Cerebellar nuclear complex (tissue), 1 donor: ENCODE measurements at places on chromosomes 7 and 10.

DNA sequence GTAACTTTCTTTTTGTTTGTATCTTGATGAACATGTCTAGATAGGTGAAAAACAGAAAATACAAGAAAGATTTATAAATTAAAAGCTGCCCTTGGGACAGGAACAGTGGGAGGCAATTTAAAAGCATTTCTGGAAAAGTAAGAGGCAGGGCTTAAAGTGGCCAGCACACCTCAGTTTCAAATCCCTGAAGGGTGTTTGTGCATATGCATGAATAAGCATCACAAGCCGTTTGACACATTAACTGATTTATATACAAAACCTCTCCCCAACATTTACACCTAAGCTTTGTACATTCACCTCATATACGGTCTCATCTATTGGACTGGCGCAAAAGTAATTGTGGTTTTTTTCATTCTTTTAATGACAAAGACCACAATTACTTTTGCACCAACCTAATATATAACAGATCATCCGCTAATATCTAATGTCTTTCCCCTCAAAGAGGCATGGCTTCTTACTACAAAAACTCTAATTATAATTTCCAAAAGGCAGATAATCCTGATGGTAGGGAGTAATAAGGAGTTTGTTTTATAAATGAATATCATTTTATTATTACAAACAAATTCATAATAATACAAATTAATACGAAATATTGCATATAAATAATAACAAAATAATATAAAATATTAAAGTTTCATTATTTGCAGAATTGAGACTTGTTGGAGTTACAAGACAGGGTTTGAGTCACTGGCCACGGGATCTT lies 48.3 kb downstream of the LRGUK start:
- DNase-seq = no peak

DNA sequence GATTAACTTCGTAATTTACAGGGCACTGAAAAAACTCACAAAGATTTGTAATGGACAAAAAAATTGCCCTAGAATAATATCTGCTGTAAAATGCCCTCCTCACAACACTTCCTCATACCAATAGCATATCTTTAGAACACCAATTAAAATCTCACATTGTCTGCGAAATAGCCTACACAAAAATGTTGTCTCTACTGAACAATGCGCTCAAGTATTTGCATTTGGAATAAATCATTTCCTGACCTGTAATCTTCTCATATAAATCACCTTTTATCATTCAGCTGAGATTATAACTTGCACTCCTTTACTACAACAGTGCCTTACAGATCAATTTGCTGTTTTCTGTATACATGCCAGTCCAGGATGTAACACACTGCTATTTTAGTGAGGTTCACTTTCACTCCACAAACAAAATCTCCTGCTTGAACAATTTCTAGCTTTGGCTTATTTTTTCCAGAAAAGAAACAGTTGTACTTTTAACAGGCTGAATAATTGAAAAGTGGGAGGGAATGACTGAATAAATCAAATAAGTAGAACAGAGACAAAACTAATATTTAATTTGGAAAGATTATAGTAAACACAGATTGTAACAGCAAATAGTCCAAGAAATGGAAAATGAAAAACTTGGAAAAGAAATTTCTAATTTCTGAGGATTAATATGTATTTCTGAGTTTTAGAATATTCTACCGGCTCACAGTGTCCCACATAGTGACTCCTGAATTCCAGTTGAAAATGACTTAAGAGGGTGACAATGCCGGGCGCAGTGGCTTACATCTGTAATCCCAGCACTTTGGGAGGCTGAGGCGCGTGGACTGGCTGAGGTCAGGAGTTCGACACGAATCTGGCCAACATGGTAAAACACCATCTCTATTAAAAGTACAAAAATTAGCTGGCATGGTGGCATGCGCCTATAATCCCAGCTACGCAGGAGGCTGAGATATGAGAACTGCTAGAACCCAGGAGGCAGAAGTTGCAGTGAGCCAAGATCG lies 30.6 kb downstream of the JMJD1C start:
- no peak for DNase-seq

DNA sequence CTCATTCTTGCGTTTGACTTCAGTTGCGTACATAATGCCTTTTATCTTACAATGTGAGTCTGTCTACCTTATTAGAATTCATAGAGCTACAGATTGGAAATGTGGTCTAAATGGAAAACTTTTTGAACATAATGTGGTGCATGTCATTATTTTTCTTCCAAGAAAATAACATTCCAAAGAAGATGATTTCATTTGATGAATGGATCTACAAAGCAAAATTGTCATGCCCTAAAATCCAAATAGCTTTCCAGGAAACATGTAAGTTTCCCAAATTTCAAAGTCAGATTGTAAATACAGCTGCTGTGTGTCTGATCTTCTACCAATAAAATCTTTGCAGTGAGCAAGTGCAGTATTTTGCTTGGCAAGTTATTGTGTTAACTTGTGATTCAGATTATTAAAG lies 101.8 kb upstream of the FZD8 start:
- no peak for DNase-seq

- no peak for DNase-seq
Measured at GRCh38 chr7:150727381-150727780, 9.8 kb upstream of the GIMAP5 start.

DNA sequence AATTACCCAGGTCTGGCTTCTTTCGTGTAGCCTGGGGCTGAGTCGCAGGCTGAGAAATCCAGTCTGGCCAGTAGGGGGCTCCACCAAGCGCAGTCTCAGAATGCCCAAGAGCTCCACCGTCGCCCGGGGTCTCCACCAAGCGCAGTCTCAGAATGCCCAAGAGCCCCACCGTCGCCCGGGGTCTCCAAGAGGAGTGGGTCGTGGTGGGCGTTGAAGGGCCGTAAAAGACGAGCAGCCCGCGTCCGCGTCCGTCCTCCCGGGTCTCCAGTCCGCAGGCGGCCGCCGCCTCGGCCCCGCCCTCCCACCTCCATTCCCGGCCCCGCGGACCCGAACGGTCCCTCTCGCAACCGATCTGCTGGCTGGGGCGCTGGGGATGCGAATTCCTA lies 892 bp upstream of the ZYX start:
- DNase-seq = no peak

DNA sequence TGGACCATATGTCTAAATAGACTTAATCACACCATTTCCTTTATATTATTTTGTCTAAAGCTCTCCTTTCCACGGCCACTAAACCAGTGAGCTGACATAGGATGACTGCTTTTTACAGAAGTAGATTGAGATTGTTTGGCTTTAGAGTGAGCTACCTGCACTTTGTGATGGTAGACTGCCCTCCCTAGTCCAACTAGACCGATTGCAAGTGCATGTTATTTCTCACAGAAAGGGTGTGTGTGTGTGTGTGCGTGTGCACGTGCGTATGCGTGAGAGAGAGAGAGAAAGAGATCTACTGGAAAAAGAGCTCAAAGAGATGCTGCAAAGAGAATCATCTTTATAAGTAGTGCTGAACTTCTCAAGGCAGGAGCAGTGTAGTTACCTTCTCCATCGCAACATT lies 60.7 kb downstream of the VCL start:
- no peak for DNase-seq

DNA sequence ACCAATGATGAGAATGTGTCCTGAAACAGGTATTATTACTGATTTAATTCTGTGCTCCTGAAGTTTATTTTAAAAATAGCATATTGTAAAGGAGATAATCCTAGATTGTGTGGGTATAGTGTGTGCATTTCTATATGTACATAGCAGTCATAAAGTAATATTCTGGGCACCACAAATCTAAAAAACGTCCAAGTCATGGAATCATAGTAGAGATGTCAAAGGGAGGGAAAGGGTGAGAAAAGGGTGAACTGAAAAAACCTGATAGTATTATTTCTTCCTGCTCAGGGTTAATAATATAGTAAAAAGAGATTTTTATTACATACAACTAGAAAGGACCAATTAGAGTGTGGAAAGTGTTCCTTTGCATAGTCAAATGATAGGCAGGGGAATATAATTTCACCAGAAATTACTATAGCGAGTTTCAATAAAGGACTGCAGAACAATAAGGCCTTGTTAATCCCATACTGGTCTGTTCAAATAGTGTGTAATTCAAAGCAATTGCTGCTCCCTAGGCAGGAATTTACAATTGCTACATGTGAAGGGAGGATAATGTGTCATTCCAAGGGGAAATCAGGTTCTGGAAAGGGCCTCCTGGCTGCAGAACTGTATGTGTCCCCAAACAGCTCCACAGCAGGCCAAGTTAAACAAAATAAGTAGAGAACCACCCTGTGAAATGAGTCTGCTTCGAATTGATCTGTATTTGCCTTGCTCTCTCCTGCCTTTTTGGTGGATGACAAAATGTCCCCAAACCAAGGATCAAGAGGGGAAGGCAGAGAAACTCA lies 42.5 kb upstream of the KMT2E start:
- no peak for DNase-seq

- DNase-seq = no peak
Measured at GRCh38 chr7:140454657-140455015, 24.7 kb downstream of the MKRN1 start.

DNA sequence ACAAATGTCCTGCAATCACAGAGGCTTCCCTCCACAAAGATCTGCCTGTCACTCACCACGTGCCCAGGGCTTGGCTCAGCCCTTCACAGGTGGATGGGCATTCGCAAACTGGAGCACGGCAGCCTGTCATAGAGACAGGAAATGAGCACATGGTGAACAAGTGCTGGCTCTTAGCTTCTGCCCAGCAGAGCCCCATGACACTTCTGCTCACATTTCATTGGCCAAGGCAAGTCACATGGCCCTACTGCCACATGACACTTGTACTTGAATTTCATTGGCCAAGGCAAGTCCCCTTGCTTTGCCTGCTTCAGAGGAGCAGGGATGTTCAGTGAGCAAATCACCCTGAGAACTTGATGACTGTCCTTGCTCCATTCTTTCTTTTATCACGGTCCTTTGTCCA lies 110.8 kb upstream of the PPP2R2D start:
- no peak for DNase-seq

DNA sequence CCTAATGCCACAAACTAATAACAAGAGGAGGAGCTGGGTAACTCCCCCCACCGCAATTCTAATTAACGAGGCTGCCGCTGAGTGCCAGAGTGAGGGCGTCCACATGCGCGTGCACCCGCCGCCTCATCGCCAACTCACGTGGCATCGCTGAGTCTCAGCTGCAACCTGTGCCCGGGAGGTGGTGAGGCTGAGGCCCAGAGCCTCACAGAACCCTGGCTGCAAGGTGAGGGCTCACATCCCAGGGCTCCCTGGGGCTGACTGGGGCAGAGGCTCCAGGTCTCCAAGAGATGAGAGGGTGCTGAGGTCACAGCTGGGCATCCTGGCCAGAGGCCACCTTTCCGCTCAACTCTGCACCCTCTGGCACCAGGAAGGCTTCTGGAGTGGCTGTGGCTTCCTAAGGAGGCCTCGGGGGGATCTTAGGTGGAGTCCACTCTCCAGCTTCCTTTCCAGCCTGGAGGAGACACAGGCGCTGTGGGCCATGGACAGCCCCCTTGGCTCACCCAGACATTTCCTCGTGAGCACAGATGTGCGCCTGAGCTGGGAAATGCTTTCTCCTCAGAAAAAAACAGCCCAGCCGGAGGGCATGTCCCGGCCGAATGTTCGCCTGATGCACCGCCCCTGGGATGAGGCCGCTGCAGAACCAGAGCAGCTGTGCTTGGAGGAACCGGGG lies 242.6 kb downstream of the MAD1L1 start:
- no peak for DNase-seq

DNA sequence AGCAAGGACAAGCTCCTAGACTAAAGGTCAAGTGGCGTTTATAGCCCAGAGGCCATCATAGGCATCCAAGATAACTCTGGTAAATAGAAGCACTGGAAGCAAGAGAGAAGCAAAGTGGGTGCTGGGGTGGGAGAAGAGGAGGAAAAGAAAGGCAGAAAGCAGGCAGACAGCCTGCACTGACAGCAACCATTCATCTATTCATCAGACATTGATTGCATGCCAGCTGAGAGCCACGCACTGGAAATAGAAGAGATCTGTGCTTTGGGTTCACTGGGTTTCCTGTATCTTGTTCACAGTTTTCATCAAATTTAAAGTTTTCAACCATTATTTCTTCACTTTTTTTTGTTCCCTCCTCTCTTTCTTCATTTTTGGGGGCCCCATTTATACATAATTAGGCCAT lies 4.7 kb upstream of the SLIT1 start:
- no peak for DNase-seq

GRCh38 chr10:515674-516073 lies 173.8 kb downstream of the DIP2C start:
- DNase-seq = no peak

DNA sequence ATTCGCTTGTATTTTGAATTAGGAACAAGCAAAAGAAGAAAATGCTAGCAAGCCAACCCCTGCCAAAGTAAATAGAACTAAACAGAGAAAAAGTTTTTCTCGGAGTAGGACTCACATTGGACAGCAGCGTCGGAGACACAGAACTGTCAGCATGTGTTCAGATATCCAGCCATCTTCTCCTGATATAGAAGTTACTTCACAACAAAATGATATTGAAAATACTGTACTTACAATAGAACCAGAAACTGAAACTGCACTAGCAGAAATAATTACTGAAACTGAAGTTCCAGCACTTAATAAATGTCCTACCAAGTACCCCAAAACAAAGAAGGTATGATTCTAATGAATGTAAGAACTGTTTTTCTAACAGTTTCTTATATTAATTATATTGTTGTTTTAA lies 87.9 kb downstream of the KMT2E start:
- DNase-seq = no peak

DNA sequence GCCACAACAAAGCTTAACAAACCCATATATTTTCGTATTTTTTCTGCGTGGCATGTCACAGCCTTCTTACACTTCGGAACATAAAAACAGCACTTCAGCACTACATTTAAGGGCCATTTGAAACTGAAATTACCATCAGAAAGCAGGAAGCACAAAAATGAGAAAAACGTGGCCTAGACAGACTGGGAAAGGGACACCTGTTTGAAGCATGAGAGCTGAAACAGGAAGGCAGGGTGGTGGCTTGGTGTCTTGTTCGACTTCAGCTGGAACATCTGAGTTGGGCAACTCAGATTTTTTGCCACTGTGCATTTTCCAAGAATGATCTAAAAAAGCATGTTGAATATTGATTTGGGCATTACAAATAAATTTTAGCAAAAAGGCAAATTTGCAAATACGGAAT lies 243.2 kb downstream of the ELMO1 start:
- no peak for DNase-seq

DNA sequence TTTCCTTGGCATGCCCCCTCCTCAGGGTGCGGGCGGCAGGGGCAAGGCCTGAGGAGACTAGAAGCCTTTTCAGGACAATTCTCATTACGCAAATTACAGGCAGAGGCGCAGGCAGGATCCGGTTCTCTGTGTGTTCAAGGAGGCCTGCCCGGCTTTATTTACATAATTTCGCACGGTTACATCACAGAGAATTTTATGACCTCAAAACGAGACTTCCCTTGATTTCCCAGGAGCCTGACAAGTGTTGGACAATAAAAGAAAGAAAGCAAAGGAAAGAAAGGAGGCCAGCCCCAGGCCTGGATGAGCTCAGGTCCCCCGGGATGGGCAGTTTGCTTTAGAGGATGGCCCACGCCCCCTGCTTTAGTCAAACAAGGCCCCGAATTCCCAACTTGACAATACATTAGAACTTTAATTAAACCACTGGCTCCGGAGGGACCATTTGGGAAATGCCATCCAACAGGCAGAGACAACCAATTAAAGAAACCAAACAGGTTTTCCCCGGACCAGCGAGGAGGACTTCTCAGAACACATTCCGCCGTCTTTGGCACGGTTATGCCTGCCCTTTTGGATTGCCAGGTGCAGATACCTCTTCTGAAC lies 2.9 kb downstream of the MNX1 start:
- no peak for DNase-seq

GRCh38 chr10:88994019-88994418 lies 3.4 kb downstream of the FAS start:
- DNase-seq = no peak

GRCh38 chr10:125605167-125605566 lies 77.8 kb downstream of the TEX36 start:
- no peak for DNase-seq
